Activated CD4-positive, alpha-beta T cell treated with anti-CD3 and anti-CD28 coated beads, Interleukin-2, amount 50 U/mL, for 24 hours (primary cell): ENCODE measurements at places on chromosomes 7 and 10.
A peak's percentile ranks its signal among the peaks of the same experiment; 100 is the strongest.

DNA sequence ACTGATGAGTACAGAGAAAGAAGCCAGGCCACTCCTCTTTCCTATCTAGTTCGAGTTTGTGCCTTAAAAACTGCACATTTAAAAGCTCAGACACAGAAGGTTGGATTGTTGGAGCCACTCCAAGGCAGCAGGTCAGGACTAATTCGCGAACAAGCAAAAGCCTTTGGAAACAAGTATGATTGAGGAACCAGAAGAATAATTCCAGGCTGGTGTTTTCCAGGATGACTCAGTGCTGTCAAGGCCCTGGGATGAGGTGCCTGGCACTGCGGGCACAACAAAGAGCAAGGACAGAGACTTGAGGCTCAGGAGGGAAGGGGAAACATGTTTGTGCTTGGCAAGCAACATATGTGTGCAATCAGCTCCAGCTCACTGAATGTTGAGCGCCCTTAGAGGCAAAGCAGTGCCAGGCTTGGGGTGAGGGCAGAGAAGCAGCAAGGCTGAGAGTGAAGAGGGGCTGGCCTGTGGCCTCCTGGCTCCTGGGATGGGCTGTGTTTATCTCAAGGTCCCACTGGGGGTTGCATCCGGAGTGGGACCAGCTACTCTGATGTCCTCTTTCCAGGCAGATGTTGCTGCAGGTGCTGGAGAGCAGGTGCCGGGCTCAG, 44.1 kb downstream of the VSTM4 start:
- no peak for DNase-seq

GRCh38 chr10:53025172-53025711, 252.7 kb upstream of the MBL2 start:
- DNase-seq = no peak

- DNase-seq = no peak
Observed at GRCh38 chr7:156654511-156655234, 14.1 kb downstream of the RNF32 start.

DNA sequence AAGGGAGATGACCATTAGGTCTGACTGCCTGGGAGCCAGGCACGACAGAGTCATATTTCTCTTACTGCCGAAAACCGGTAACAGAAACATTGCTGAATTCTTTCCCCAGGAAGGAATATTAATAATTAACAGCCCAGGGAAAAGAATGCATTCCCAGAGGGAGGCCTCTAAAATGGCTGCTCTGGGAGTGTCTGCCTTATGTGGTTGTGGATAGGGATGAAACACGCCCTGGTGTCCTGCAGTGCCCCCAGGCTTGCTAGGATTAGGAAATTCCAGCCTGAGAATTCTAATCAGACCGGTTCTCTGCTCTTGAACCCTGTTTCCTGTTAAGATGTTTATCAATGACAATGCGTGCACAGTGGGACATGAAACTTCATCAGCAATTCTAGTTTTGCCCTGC, 226.7 kb downstream of the GPAM start:
- DNase-seq = no peak

DNA sequence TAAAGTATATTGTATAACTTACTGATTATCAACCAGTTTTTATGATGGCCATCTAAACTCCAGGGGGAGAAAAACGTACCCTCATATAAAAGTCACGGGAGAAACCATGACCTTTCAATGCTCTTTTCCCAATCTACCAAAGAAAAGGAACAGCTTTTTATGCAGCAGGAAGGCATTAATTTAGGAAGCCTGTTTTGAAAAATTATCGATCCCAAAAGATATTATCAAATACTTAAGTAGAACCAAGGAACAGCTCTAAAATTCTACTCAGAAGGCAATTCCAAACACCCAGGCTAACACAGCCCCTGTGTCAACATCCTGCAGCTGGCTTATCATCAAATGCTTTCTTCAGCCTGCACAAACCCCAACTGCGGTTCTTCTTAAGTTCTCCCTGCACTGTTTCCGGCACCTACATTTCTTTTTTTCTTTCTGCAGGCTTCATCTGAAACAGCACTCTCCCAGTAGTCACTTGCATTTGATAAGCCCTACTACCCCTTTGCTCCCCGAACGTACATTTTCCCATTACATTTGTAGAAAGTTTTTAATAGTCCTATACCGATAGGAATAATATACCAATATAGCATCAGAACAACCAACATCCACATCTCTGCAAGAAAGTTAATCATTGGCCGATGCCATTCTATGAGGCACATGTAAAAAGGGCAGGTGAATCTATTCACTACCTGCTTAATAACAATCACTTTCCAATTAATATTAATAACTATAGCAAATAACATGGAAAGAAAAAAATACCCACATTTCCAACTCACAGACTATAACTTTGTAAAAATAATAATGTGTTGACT, 47.9 kb downstream of the PIP4K2A start:
- DNase-seq = no peak

- DNase-seq = no peak
Observed at GRCh38 chr10:101938305-101939007, 94.9 kb upstream of the KCNIP2 start.

DNA sequence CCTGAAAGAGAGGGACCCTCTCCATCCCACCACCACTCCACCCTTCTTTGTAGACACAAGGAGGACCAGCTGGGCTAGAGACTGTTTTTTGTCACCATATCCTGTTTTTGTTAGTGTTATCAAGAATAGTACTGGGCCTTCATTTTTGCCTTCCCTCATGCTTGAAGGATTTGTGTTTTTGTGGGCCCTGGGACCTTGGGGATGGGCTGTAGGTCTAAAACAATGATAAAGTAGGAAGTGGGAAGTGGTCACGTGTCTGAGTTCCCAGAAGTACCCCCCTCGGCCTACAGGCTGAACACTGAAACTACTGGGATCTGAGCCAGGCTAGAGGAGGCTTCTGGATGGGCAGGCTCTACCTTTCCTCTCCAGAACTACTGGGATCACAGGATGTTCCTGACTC, 8.9 kb downstream of the AGFG2 start:
- no peak for DNase-seq

GRCh38 chr7:43590862-43591557, 8.1 kb downstream of the STK17A start:
- peak; percentile 39 for DNase-seq

GRCh38 chr7:50595491-50596102, 30.4 kb upstream of the DDC start:
- DNase-seq = no peak

- no peak for DNase-seq
Observed at GRCh38 chr10:69640196-69640980, 10.3 kb downstream of the FAM241B start.

GRCh38 chr10:94362360-94363250, at the start of gene NOC3L:
Gene NOC3L, minus strand, starts transcription at chr10:94362939. Its CDS starts 101 bp downstream, at chr10:94362838.
- peak; percentile 97 for DNase-seq

GRCh38 chr10:86254526-86255174, 111.9 kb downstream of the GRID1 start:
- no peak for DNase-seq

GRCh38 chr10:11434324-11434723, 177.1 kb downstream of the USP6NL start:
- DNase-seq = no peak

DNA sequence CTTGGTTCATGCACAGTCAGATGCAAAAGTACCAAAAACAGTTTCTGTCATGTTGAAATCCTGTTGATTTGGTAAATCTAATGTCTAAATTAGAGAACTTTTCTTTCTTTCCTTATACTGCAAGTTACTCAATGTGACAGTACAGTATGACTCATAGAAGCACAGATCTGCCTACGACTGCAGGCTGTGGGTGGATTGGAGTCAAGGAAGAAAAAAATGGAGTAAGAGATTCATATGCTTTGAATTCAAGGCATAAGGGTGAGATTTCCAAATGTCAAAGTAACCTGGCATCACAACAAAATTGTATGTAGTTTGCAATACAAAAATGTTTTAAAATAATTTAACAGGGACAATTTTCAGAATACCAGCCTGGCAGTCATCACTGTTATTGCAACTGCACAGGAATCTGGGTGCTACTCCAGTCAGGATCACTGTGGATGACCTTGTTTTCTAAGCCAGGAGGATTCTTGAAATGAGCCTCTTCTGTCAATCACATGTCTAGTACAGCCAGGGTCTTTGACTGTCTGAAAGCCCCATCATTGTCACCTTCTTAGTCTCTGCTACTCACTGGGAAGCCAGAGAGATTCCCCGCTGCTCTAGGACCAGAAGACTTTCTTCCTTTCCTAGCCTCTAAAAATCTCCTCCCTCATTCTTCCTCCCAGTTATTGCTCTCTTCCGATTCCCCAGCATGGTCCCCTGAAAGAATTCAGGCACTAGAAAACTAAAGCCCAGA, 83.6 kb downstream of the CD36 start:
- DNase-seq = no peak

GRCh38 chr7:88771417-88771816, 11.9 kb downstream of the ZNF804B start:
- no peak for DNase-seq

GRCh38 chr7:44280993-44281721, 44.2 kb downstream of the CAMK2B start:
- DNase-seq = no peak

GRCh38 chr7:24701261-24702235, 55.7 kb downstream of the GSDME start:
- DNase-seq = no peak

DNA sequence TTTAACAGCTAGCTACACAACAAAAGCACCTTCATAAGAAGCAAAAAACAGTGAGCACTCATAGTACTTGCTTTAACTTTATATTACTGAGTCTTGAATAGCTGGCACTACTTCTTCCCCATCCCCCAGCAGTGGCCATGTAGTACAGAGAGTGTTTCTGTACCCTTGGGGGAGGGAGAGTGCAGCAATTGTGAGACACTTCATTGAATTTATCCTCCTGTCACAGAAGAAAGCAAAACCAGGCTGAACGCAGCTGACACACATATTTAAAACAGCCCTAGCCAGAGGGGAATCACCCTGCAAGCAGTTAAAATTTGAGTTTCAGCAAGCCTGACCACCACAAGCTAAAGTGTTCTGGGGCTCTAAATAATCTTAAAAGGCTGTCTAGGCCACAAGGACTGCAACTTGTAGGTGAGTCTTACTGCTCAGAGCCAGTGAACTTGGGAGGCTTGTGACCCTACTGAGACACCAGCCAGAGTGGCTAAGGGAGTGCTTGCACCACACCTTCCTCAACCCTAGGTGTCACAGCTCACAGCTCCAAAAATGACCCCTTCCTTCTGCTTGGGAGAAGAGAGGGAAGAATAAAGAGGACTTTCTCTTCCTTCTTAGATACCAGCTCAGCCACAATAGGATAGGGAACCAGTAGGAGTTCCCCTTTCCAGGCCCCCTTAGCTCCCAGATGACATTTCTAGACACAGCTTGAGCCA, 97.7 kb upstream of the MEOX2 start:
- DNase-seq = no peak

DNA sequence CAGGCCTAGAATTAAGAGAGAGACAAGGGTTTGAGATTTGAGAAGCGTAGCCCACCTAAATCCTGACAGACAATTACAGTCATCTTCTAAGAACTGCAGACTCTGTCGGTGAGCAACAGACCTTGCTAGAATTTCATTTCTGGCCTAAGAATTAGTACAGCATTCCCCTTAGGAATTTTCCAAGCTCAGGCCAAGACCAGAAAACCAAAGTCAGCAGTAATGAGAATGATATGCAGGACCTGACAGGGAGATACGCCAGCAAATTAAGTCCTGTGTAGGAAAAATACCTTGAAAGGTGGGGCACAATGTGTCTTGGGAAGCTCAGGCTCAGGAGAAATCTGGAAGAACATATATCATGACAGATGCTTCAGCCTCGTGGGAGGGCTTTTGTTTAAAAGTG, 52.7 kb upstream of the HERPUD2 start:
- DNase-seq = no peak

- DNase-seq = no peak
Observed at GRCh38 chr7:155811895-155812761, at the start of gene SHH. Gene SHH, minus strand, starts transcription at chr7:155812463. Its CDS starts 341 bp downstream, at chr7:155812122.

GRCh38 chr7:146542101-146542500, 425.5 kb downstream of the CNTNAP2 start:
- DNase-seq = no peak

DNA sequence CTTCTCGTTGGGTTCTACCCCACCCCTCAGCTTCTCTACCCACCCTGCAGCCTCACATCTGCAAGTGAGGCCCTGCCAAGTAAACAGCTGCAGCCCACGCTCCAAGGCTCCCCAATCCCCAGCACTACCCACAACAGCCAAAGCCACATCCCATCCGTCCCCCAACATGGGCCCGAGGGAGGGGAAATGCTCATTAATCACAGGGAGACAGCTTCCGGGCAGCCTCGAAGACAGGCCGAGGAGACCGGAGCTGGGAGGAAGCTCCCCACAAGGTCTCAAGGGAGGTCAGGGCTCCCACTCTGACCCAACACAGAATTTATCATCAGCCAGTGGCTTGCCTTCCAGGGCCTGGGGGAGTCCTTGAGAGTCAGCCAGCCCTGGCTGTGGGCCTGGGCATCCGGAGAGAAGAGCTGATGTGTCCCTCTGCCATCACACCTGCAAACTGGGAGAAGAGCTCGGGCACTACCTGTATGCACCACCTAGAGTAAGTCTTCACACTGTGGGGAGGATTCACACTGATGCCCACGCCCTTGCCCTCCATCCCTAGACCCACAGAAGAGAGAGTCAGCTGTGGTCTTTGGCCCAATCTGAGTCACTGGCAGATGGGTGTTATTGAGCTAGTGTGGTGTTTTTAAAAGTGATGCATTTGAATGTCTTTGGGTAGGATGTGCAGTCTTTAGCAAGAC, 115.5 kb upstream of the ZMIZ1 start:
- DNase-seq = no peak

GRCh38 chr7:129612112-129613015, 844 bp downstream of the NRF1 start:
- DNase-seq = peak; percentile 14

- no peak for DNase-seq
Observed at GRCh38 chr10:97584798-97585438, 729 bp downstream of the HOGA1 start.

GRCh38 chr7:106317971-106318370, 33.2 kb upstream of the NAMPT start:
- DNase-seq = no peak

DNA sequence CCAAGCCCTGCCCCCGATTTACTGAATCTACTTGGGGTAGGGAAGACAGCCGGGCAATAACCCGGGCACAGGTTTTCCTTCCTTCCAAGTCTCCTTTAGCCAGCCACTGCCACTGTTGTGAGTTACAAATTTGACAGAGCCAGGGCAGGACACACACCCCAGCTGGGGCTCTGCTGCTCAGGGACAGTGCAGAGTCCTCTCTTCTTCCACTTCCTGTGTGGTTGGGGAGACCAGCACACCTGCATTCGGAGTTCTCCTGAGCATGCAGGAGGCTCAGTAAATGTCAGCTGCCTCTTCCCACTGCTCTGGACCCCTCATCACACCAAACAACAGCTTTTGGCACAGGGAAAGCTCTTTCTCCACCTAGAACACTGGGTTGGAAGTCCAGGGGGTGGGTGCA, 21.3 kb downstream of the CHST15 start:
- no peak for DNase-seq

DNA sequence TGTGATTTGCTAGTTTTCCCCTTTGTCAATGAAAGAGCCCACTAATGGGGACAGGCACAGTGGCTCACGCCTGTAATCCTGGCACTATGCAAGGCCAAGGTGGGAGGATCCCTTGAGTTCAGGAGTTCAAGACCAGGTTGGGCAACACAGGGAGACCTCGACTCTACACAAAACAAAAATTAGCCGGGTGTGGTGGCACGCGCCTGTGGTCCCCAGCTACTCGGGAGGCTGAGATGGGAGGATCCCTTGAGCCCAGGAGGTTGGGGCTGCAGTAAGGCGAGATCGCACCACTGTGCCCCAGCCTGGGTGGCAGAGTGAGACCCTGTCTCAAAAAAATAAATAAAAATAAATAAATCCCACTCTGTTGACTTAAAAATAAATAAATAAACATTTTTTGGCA, 5.1 kb downstream of the WIPI2 start:
- DNase-seq = no peak

- DNase-seq = no peak
Observed at GRCh38 chr10:112958275-112958995, 8.4 kb downstream of the TCF7L2 start.
